Kidney (tissue), 22 donors: ENCODE measurements at places on chromosomes 16 and 17.

GRCh38 chr16:4602331-4602730, 12.4 kb downstream of the UBALD1 start:
- no peak for DNase-seq

DNA sequence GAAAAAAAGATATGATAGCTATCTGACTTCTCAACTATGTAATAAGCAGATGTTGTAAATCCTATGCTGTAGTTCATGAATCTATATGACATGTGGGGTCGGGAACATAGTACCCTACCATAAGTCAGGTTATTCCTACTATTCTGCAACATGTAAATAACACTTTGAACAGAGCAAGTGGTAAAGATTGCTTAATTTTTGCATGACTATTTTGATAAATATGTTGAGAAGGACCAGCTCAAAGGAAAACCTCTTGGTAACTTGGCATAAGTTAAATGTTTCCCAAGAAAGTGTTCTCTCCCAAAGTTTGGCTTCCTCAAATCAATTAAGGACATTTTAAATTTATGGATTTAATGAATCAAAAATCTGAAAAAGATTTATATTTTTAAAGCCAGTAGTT, 62.1 kb downstream of the ABHD15 start:
- no peak for DNase-seq

- DNase-seq = no peak
Observed at GRCh38 chr17:29039764-29040598, 3.0 kb upstream of the PIPOX start.

DNA sequence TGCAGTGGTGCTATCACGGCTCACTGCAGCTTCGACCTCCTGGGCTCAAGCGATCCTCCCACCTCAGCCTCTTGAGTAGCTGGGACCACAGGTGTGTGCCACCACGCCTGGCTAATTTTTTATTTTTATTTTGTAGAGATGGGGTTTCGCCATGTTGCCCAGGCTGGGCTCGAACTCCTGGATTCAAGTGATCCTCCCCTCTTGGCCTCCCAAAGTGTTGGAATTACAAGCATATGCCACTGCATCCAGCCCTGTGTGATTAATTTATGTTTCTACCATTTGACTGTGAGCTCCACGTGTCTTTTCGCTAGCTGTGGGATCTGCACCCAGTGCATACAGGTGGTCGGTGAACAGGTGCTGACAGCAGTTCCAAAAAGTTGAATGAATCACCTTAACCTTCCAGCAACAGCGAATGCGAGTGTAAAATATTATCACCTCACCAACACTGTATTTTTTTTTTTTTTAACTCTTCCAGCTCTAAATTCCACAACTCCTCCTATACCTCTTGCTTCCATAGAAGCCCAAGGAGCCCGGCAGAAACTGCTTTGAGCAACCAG, 484 bp upstream of the NUDT7 start:
- DNase-seq = no peak

- DNase-seq = no peak
Observed at GRCh38 chr16:11481987-11482386, 104.7 kb downstream of the LITAF start.

- peak; percentile 79 for DNase-seq
Observed at GRCh38 chr17:81991684-81992305, 14.4 kb downstream of the ASPSCR1 start.
